ENCODE measurements at places on chromosomes 6 and 20. TPM values are rescaled to one million over a fixed set of nuclear protein-coding genes. Genes with fewer than 3 reads are reported as not detected.
A peak's percentile ranks its signal among the peaks of the same experiment; 100 is the strongest.

The POPDC3 gene
- total RNA-seq = 2.1 TPM

The CTAGE9 gene
- total RNA-seq = not detected

The KCNK15 gene
- 4.6 TPM for total RNA-seq

GRCh38 chr6:148761527-148762011, 14.7 kb downstream of the UST start:
- no peak for DNase-seq

- peak; percentile 27 for DNase-seq
These were observed 1.4 kb downstream of the SDC4 start for GRCh38 chr20:45346851-45347250.

DNA sequence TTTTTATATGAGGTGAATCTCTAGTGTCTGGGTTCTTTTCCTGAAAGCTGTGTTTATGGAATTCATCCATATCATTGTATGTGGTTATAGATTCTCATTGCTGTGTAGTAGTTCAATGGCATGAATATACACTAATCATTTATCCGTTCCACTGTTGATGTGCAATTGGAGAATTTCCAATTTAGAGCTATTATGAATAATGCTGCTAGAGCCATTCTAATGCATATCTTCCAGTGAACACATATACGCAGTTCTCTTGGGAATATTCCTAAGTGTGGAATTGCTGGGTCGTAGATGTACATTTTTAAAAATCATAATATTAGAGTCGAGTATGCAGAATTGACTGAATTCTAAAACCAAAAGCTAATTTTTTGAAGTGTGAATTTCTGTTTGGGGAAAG, 327.5 kb upstream of the JAG1 start:
- DNase-seq = no peak

GRCh38 chr6:108164815-108165706, 761 bp upstream of the NR2E1 start:
- DNase-seq = no peak

- DNase-seq = peak; percentile 27
These were observed 94.7 kb upstream of the PLCB4 start for GRCh38 chr20:8974009-8974708.

DNA sequence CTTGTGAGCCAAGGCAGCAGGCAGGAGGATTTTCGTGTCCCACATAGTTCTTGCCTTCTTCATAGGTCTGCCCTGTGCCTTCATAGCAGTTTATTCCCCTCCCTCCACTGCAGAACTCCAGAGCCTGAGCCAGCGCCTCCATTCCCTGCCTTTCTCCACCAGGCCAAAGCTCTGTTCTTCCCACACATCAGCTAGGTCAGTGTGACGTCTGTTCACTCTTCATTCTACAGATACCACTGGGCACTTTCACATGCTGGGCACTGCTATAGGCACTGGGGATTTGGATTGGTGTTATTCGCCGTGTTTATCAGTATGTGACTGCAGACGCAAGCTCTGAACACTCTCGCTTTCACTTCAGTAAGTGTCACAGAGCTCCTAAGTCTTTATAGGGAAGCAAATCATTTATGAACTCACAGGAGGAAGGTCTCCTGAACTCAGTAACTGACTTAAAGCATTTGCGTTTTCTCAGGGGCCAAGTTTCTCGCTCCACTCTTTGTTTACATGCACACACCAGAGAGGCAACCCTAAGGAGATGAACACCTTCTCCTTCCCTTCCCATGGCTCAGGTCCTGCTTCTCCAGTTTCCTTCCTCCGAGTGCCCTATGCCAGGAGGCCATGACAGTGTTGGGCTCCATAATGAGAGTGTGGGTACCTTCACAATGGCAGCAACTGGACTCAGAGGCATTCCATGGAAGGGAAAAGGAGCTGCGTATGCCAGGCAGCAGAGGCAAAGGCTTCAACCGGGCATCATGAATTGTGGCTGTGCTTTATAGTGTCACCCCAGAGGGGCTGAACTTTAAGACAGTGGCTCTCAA, 6.3 kb upstream of the APMAP start:
- DNase-seq = no peak

DNA sequence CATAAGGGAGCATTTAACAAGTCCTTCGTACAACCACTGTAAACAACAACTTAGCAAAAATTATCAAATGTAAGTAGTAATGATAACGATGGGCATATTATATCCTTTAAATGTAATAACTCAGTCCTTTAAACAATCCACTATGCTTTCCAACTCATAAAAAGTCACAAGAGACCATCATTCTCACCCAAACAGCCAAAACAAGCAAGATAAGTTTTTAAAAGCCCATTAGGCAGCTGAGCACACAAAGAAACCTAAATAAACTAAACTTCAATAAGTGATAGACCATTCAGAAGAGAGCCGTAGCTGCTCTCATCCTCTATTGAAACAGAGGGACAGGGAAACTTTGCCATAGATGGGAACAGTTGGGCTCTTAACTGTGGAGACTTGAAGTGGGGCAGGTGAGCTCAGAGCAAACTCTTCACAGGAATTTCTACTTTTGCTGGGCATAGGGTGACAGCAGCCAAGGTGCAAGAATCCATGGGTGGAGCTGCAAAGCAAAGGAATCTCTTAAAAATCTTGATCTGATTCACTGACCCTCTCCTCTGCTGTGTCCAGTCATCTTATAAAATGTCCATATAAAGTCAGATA, 22.5 kb downstream of the RAB22A start:
- no peak for DNase-seq

- no peak for DNase-seq
These were observed 95.2 kb upstream of the CST7 start for GRCh38 chr20:24853916-24854315.

Measured in renal cortical epithelial cell (primary cell).